Activated naive CD8-positive, alpha-beta T cell treated with anti-CD3 and anti-CD28 coated beads for 36 hours (primary cell): ENCODE measurements at places on chromosomes 3 and 15. TPM values are rescaled to one million over a fixed set of nuclear protein-coding genes. Genes with fewer than 3 reads are reported as not detected.

FBLN2 gene
- total RNA-seq: 3.1 TPM

SNX22 gene
- total RNA-seq: 0.74 TPM

CHL1 gene
- not detected for total RNA-seq

SLC6A11 gene
- not detected for total RNA-seq

EFCAB12 gene
- 0.39 TPM for total RNA-seq

MCTP2 gene
- 12.6 TPM for total RNA-seq

EHHADH gene
- 6.1 TPM for total RNA-seq

RASL12 gene
- not detected for total RNA-seq

IQCF5 gene
- not detected for total RNA-seq

NPTN gene
- total RNA-seq: 41.0 TPM

SCAMP5 gene
- total RNA-seq: 0.58 TPM

- DNase-seq: no peak
Measured at GRCh38 chr3:63918321-63918720, 6.1 kb upstream of the SCAANT1 start.

DNA sequence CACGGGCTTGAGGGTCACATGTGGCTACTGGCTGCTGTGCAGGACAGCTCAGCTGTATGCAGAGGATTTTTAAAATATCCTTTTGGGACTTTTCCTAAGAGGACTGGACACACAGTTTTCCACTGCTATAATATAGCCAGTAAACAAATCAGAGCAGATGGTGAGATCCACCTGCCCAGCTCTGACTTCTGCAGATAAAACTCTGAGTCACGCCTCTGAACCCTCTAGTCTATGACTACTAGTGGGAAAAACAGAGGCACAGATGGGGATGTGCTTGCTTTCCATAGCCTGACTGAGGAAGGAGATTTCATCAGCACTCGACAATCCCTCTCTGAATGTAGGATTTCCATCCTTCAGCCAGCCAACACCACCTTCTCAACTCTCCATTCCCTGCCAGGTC is 45.1 kb downstream of the COLQ start:
- no peak for DNase-seq

GRCh38 chr15:39589815-39590644 is 9.2 kb downstream of the THBS1 start:
- no peak for DNase-seq

DNA sequence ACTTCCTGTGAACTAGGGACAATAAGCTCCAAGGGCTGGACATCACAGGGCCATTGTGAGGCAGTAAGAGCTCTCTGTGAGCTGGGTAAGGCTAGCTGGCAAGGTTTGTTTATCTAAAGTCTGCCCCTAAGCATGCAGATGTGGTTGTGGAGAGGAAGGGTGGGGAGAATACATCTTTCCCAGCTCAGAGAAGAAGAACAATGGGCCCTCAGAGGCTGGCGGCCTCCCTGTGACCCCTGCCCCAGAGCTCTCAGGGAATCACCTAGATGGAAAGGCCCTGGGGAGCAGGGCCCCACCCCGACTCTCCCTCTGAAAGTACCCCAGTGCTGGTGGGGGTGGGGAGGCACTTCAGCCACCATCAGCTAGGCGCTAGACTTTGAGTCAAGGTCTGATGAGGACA is 4.3 kb upstream of the AP3B2 start:
- DNase-seq: no peak

- no peak for DNase-seq
Measured at GRCh38 chr3:196079682-196080081, 2.2 kb downstream of the TFRC start.

DNA sequence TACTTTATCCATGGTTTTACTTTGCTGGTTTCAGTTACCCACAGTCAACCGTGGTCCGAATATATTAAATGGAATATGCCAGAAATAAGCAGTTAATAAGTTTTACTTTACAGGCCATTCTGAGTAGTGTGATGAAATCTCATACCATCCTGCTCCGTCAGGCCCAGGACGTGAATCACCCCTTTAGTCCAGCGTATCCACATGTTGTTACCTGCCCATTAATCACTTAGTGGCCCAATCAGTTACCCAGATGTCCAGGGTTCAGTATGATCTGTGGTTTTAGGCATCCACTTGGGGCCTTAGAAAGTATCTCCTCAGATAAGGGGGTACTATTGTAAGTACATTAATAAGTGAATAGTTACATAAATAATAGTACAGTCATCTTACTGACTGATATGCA is 88.0 kb downstream of the TTBK2 start:
- DNase-seq: no peak

DNA sequence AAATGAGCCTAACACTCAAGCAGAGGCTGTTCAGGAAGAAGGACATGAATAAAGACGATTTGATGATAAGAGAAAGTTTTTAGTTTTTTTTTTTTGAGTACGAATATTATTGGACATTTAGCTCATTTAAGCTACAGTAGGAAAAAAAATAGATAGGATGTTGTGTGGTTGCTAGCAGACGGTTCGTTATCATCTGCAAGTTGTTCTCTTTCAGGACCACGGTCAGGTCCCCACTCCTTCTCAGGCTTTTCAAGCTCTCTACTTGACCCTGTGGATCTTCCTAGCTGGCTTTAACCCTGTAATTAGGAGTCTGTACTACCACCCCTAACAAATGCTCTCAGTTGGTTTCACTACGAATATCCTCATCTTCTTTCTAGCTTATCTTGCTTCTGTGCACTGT is 1.1 kb downstream of the KCNH8 start:
- DNase-seq: no peak

DNA sequence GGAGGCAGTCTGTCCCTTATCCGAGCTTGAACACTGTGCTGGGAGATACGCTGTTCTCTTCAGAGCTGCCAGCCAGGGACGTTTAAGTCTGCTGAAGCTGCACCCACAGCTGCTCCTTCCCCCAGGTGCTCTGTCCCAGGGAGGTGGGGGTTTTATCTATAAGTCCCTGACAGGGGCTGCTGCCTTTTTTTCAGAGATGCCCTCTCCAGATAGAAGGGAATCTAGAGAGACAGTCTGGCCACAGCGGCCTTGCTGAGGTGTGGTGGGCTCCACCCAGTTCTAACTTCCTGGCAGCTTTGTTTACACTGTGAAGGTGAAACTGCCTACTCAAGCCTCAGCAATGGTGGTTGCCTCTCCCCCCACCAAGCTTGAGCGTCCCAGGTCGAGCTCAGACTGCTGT is 319.9 kb upstream of the GRM7 start:
- no peak for DNase-seq

DNA sequence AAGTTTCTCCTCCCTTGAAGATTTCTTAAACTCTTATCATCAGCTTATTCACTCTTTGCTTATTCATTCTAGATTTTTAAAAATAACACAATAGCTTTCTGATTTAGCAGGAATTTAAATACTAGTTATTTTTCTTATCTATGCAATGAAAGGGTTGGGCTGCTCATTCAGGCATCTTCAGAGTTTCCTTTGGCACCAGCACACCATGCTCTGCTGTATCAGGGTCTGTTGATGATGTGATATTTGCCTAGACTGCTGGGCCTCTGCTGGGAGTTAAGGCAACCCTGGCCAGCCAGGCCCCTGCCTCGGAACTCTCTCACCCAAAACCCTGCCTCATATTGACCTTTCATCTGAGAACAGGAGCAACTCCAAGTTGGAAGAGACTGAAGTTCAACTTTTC is 35.0 kb downstream of the DRD3 start:
- DNase-seq: no peak

GRCh38 chr3:44109771-44110361 is 131.8 kb upstream of the TOPAZ1 start:
- no peak for DNase-seq

GRCh38 chr3:76199382-76199781 is 414.0 kb upstream of the ZNF717 start:
- no peak for DNase-seq

DNA sequence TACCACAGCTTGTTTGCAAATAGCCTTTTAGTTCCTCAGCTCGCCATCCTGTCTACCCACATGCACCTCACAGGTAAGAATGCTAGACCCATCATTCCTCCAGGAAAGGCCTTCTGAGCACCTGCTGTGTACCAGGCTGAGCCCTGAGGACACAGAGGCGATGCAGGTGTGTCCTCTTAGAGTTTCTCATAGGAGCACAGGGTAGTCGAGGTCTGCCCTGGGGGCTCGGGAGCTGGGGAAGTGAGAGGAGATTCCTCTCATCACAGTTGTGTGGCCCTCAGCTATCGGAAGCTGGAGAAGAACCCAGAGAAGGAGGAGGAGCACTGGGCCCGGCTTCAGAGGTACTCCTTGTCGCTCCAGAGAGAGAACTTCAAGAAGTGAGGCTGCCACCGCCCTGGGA is 8.0 kb downstream of the MESP1 start:
- no peak for DNase-seq

GRCh38 chr3:188635258-188636042 is 481.5 kb downstream of the LPP start:
- DNase-seq: no peak

DNA sequence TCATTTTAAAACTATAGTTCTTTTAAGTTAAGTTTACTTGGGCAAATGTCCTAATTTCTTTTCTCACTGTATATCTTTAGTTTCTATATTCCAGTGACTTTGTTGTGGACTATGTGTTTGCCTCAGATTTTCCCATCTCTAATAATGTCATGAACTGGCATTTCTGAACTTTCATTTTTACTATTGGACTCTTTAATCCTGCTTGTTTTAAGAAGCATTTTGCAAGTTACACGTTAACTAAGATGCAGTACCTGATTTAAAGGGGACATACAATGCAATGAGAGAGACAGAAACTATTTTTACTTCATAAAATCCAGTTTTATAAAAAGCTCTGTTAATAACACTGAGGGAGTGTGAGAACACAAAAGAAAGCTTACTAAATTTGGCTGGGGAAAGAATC is 58.6 kb upstream of the PHLDB2 start:
- no peak for DNase-seq

- no peak for DNase-seq
Measured at GRCh38 chr3:158777161-158777873, 24.5 kb upstream of the MFSD1 start.

GRCh38 chr3:151265866-151266265 is 12.5 kb downstream of the P2RY14 start:
- no peak for DNase-seq

DNA sequence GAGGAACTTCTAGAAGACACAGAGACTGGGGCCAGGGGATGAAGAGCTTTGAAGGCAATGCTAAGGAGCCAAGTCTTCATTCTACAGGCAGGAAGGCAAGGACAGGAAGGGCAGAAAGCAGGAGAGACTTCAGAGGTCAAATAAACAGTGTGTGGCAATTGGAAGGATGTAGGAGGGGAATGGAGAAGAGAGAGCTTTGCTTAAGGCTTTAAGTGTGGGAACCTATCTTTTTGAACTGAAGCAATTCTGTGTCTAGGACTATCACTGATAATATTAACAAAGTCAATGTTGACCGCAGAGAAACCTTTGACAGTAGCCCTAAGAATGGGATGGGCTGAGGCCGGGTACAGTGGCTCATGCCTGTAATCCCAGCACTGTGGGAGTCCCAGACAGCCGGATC is 325.0 kb downstream of the FOXP1 start:
- no peak for DNase-seq

- peak; percentile 86 for DNase-seq
Measured at GRCh38 chr15:88897456-88898194, 2.3 kb upstream of the HAPLN3 start.

DNA sequence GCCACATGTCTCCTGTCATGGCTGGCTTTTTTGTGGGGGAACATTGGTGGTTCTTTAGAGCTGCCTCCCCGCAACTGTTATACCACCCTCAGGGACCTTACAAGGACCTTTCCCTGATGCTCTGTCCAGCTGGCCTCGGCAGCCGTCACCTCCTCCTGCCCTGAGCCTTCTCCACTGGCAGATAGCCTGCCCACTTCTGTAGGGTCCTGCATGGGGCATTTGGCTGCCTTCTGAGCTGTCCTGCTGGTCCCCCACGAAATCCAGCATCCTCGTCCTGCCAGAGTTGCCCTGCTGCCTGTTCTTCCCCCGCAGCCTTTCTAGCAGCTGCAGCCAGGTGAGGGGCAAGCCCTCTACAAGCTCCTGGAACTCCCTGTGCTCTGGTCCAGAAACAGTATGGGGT is 86.2 kb downstream of the USP13 start:
- DNase-seq: no peak

DNA sequence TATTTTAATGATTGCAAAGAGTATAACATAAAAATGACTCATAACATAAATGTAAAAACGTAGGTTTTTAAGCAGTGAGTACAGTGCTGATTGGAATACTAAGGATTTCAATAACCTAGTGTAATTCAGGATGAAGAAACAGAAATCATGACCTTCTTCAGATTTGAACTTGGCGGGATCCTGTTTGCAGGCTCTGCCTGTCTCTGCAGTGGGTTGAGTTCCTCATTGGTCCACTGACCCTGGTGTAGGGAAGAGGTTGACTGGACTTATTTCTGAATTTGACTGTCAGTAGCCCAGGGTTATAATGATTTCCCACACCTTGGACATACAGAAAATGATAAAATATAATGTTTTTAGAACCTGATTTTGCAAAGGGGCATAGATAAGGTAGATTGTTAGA is 171.7 kb downstream of the FNDC3B start:
- DNase-seq: no peak

- DNase-seq: no peak
Measured at GRCh38 chr3:187212705-187213104, 15.4 kb downstream of the RTP1 start.

DNA sequence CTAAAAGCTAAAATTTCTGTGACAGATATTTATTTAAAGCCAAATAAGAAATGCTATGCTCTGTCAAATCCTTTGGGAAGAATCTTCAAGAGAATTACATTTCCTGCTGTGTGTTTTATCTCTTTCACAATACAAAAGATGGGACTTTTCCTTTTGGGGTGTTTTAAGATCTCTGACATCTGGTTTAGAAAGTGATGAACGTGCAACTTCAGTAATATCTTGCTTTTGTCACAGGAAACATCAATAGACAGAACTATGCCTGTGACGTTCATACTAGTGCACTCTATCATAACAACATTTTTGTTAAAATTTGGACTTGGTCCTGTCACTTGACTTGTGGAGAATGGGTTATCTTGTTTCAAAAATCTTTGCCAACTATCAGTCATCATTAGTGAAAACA is 195.7 kb upstream of the KCNMB2 start:
- no peak for DNase-seq

DNA sequence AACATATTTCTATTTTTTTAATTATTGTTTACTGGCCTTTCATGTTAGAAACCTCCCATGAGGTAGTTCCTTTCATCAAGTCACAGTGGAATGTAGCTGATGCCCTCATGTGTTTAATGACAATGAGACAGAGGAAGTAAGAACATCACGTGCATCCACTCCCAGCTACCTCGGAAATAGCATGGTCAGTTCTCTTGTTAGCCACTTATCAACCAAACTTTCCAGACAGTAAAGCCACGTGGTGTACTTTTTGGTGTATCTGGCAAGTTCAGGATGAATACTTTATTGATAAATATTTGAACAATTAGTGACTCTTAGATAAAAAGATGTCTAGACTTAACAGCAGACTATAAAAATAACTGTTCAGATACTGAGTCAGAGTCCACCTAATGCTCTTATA is 781.7 kb downstream of the MECOM start:
- no peak for DNase-seq

GRCh38 chr15:80660119-80660518 is 35.0 kb upstream of the ABHD17C start:
- DNase-seq: no peak

DNA sequence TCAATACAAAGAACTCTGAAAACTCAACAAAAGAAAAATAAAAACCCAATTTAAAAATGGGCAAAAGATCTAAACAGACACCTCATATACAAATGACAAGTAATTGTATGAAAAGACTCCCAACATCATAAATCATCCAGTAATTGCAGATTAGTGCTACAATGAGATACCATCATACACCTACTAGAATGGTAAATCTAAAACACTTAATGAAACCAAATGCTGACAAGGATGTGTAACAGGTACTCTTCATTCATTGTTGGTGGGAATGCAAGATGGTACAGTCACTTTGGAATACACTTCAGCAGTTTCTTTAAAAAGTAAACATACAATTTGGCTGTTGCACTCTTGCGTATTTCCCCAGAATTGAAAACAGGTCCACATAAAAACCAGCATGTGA is 68.4 kb downstream of the LHFPL4 start:
- DNase-seq: no peak
